ENCODE measurements at places on chromosomes 1 and 21.

GRCh38 chr1:117695796-117696490 lies 90.1 kb downstream of the TENT5C start:
- DNase-seq, result no peak

DNA sequence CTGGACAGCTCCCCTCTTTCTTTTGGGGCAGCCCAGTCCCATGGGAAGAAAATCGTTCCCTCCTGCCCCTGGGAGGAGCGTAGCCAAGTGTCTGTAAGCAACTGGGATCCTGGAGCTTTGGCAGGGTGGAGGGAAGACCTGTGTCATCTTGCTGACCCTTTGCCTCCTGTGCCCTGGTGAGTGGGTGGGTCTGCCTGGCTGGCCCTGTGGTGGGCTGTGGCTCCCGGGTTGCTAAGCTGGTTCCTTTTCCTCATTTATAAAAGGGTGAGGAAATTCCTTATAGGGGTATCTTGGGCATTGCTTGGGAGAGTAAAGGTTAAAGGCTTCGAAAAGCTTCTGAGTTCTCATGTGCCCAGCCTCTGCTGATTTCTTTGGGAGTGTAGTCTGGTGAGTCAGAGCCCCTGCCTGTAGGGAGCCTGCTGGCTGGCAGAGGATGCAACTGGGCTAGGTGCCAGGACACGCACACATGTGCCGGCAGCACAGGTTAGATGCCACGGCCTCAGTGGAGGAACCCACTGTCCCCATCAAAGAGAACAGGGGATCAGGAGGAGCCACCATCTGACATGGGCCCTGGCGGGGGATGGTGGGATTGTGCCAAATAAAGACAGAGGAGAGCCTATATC lies 85.2 kb downstream of the ARHGEF10L start:
- no peak for DNase-seq

DNA sequence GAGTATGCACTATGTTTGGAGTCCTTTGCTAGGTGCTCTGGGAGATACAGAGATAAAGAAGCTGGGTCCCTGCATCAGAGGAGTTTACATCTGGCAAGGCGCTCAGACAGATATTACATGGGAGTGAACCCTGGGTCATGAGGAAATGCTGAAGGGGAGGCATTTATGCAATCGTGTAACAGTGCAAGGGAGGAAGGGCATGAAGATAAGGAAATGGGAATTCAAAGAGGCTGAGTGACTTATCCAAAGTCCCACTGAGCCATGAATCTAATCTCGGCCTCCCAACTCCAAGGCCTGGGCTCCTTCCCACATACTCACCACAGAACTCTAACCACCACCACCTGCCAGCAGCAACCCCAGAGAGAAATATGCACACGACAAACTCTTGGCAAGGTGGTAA lies 51.6 kb downstream of the FAM163A start:
- no peak for DNase-seq

DNA sequence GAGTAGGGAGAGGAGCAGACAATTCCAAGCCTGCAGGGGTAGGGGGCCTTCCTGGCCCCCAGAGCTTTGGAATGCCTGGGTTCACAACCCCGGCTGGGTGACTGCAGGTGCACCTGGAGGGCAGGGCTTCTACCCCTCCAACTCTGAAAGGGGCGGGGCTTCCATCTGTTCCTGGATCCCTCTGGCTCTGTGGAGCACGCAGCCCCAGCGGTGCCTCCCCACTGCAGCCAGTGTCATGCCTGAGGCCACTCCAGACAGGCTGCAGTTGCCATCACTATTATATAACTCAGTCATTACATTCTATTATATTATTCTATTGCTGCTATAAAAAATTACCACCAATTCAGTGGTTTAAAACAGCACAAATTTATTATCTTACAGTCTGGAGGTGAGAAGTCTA lies 12.5 kb upstream of the FNBP1L start:
- DNase-seq, result no peak

DNA sequence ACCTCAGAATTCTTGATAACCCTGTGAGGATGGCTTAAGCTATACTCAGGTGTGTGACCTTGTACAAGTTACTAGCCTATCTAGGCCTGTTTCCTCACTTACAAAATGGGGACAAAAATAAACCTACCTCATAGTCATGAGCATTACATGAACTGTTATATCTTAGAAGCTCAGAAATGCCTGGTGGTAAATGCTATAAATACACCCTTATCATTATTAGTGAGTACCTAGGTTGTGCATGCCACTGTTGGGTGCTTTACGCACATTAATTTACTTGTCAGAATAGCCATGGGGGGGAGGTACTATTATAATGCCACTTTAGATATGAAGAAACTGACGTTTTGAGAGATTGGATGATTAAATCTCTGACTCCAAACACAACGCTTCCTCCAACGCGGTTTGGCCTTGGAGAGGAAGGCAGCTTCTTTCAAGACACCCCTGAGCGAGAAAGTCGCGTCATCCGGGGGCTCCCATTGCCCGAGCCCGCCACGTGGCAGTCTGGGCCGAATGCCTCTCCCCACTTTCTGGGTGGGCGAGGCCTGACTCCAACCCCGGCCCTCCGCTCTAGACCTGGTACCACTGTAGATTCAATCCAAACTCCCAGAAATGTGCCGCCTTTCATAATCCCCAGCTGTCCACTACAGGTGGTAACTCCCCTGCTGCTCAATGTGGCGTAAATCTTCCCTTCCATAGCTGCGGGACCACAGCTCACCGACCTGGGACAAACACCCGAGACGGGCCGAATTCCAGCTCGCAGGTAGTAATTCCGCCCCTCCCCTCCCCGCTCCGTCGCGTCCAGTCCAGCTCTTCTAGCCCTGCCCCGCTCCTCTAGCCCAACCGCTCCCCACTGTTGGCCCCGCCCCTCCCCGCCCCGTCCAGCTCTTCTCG lies 771 bp upstream of the RAD54L start:
- DNase-seq, result peak; percentile 40

- no peak for DNase-seq
These were observed 2.0 kb downstream of the RNF186 start for GRCh38 chr1:19812875-19813642.

DNA sequence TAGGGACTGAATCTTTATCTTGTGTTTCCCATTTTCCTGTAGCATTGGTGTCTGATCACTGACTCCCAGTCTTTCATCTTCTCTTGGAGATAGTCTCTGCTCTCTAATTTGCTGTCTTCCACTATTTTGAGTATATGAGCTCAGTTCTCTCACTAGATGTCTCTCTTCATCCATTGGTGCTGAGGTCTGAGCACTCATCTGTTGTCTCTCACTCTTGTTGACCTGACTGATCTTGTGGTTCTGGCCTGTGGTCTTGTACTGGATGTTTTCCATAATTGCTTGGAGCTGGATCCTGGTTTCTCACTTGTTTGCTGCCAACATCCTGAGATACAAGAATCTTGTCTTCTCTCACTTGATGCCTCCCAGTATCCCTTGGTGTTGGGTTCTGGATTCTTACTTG lies 25.1 kb upstream of the S100A11 start:
- no peak for DNase-seq

GRCh38 chr1:151935154-151935553 lies 25.8 kb upstream of the THEM4 start:
- no peak for DNase-seq

DNA sequence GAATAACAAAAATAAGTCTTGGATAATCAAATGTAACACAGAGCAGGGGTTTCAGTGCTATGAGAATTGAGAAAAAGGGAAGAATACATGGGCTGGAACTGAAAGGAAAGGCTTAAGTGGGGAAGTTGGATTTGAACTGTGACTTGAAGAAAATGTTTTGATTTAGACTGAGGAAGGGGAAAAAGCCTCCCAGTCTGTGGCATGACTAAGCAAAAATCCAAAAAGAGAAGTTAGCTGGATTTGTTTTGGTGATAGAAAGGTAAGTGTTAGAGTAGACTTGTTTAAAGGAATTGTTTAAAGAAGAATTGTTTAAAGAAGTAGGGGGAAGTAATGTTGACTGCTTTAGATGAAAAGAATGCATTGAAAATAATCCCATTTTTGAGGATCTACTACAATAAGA lies 46.0 kb downstream of the KCNK2 start:
- DNase-seq, result no peak

DNA sequence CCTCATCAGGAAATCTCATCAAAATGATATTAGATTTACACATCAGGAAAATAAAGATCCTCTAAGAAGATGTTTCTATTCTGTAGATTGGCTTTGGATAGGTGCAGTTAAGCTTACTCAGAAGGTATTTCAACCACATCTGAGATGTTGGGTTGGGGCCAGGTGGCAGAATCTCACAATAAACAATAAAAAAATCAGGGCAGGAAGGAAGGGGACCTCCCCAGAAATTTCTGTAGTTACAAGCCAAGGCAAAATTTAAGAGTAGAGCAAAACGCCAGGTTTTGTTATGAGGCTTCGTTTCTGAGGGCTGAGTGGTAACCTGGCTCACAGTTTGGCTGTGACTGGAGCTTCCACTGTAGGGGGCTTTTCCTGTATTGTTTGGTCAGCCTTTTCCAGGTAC lies 84.8 kb downstream of the HUNK start:
- DNase-seq, result no peak

DNA sequence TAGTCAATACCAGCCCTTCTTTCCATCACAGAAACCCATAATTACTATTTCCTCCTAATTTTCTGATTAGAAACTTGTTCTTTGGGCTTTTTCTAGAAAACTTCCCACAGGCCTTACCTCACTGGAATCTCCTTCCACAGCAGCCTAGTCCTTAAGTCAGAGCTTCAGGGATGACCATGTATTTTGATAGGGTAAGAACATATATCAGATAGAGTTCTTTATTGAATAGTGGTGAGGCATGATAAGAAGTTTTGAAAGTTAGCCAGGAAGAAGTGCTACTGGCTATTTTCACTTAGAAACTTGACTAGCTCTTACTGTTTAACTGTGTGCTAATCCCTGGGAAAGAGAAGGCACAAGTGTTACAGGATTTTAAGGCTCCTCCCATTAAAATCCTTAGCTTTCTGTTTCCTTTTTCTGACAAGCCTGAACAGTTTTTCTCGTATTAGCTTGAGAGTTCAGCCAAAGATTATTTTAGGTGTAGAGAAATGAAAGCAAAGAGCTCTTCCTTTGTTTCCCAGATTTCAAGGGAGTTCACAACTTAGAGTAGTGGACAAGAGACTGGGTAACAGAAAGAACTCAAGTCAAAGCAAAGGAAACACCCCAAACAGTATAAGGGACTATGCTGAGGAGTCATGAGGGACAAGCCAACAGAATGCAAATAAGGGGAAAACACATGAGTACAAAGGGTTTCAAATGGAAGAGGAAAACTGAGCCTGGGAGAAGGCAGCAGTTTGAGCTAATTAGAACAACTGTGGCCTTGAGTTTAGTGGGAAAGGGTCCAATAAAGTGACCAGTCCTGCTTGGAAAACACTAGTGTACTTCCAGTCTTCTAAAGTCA lies 37.2 kb upstream of the AIM2 start:
- DNase-seq, result no peak

Measured in GF-D8 (cell line).